Amniotic stem cell (primary cell): ENCODE measurements at places on chromosomes 3 and 15.

GRCh38 chr3:136194409-136195257, 1.5 kb downstream of the MSL2 start:
- DNase-seq = no peak

DNA sequence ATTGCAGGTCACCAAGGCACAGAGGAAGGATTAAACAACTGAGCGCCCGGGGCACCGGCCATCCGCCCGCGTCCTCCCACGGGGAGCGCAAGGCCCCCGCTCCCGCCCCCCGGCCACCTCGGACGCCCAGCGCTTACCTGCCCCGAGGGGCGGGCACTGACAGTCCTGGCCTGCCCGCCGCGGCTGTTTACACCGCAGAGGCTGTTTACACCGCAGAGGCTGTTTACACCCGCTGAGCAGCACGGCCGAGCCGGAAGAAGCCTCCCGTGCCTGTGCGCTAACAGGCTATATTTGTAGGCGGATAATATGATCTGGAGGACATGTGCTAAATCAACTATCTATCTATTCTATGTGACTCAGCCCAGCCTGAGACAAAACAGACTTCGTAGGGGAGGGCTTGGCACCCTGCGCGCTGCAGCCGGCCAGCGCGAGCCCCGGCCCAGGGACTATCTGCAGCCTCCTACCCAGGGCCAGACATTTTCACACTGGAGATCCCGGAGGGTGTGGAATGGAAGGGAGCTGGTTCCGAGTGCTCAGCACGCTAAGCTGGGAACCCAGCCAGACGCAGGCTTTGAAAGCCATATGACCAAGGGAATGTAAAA, at the start of gene LRRC2:
Gene LRRC2, minus strand, starts transcription at position 263 of the 602 bp plus-strand sequence. CDS start 14,711 bp downstream, outside the sequence.
- no peak for DNase-seq

DNA sequence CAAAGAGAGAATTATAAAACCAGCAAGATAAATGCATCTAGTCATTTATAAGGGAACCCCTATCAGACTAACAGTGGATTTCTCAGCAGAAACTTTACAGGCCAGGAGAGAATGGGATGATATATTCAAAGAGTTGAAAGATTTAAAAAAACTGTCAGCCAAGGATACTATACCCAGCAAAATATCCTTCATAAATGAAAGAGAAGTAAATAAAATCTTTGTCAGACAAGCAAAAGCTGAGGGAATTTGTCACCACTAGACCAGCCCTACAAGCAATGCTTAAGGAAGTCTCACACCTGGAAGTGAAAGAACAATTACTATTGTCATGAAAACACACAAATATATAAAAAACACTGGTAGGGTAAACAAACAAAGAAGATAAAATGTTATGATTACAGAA, 113.4 kb upstream of the FAM3D start:
- no peak for DNase-seq

- DNase-seq = no peak
Observed at GRCh38 chr3:25558121-25558520, 106.6 kb downstream of the TOP2B start.

GRCh38 chr3:137081711-137082110, 123.9 kb downstream of the IL20RB start:
- DNase-seq = no peak

GRCh38 chr15:29141308-29142128, 128.1 kb downstream of the NSMCE3 start:
- DNase-seq = no peak
